Left ventricle myocardium inferior (tissue), 1 donor: ENCODE measurements at places on chromosomes 1 and 21.
A peak's percentile ranks its signal among the peaks of the same experiment; 100 is the strongest.

- no peak for DNase-seq
These were observed 11.4 kb upstream of the TBX15 start for GRCh38 chr1:118999348-119000071.

- no peak for DNase-seq
These were observed 14.3 kb downstream of the ATF3 start for GRCh38 chr1:212622906-212623305.

- peak; percentile 54 for DNase-seq
These were observed 729 bp downstream of the NADK start for GRCh38 chr1:1777583-1777899.

GRCh38 chr1:209860293-209860881 is 32.6 kb downstream of the UTP25 start:
- peak; percentile 66 for DNase-seq

DNA sequence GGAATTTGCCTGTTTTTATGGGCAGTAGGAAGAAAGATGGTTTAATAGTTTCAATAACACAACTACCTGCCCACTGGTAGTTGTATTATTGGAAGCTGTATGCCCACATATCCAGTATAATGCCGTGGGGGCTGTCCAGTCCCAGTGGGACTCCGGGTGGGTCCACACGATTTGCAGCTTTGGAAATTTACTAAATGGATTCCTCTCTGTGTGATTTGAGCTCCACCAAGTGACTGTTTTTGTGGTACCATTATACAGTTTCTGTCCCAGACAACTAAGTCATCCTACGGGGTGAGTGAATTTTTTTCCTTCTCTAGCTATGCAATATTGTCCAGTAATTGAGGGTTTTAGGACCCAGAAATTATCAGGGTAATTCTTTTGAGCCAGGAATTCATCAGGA is 86.8 kb downstream of the PLA2G4A start:
- DNase-seq: no peak
